ENCODE measurements at places on chromosomes 5 and 9.

DNA sequence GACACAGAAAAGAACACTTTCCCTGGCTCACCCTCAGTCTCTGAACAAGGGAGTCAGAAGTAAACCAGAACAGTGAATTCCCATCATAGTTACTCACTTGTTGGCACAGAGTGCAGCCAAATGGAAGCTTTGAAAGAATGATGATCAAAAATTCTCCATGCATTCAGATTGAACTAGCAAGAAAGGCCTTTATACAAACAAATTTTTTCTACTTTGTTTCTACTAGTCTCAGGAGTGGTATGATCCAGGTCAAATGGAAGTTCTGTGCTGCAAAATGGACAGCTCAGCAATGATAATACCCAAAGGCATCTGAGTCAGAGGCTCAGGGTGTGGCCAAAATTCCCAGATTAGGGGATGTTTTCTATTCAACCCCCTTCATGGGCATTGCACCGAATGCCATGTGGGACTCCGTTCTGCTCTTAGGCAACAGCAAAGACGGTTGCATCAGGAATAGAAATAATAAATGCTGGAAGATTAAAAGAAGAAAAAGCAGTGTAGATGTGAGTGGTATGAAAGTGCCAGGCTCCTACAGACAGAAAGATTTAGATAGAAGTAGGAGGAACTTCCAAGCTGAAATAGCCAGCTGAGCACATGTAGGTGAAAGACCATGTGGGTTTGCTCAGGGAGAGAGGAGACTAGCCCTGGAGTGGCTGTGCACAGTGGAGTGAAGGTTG is 24.0 kb upstream of the ASPN start:
- peak; percentile 76 for DNase-seq

DNA sequence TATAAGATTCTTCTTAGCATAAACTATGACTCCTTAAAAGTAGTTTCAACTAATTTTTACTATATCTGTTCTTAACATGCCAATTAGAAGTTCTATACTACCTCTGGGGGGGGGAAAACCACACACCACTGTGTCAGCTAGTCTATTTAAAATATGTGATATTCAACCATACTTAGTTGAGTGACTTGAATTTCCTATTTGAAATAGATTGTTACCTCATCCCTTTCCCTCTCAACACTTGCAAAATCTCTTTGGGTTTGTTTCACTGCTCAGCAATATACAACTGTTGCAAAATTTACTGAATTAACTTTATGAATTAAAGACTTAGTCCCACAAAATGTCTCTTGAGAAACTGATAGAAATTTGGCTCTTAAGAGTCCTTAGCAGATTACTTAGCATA is 151.1 kb upstream of the POU5F2 start:
- DNase-seq: no peak

GRCh38 chr5:74394916-74395880 is 245.3 kb downstream of the ENC1 start:
- DNase-seq: no peak

DNA sequence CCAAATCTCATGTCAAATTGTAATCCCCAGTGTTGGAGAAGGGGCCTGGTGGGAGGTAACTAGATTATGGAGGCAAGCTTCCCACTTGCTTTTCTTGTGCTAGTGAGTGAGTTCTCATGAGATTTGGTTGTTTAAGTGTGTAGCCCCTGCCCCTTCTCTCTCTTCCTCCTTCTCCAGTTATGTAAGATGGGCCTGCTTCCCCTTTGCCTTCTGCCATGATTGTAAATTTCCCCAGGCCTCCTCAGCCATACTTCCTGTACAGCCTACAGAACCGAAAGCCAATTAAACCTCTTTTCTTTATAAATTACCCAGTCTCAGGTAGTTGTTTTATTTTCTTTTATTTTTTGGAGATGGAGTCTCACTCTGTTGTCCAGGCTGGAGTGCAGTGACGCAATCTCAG is 18.2 kb upstream of the TXNDC8 start:
- no peak for DNase-seq

- no peak for DNase-seq
Measured at GRCh38 chr5:51034222-51034901, 348.9 kb upstream of the ISL1 start.

- DNase-seq: no peak
Measured at GRCh38 chr9:34380034-34380510, 3.4 kb upstream of the MYORG start.
